ENCODE measurements at places on chromosomes 7 and 10.

DNA sequence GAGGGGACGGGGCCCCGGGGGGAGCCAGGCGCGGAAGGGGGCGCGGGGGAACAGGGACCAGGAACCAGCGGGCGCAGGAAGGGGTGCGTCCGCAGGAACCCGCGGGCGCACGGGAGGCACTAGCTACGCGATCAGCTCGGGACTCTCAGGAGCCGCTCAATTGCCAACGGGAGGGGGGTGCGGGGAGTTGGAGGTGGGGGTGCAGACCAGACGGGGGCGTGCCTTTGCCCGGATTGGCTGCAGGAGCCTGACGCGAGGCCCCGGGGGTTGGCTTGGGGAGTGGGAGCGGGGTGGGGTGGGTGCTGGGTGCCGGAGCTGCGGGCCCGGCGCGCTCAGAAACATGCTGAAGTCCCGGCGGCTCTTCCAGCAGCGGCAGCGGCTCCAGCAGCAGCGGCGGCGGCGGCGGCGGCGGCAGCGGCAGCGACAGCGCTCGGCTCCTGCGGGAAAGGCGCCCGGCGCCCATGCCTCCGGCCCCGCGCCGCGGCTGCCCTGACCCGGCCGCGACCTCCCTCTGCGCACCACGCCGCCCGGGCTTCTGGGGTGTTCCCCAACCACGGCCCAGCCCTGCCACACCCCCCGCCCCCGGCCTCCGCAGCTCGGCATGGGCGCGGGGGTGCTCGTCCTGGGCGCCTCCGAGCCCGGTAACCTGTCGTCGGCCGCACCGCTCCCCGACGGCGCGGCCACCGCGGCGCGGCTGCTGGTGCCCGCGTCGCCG is at the start of gene ADRB1:
Gene ADRB1 (plus strand): TSS at position 335 of the 715 bp plus-strand sequence. CDS start 267 bp downstream, at position 602.
- peak; percentile 45 for DNase-seq

GRCh38 chr7:47336472-47337425 is 245.2 kb downstream of the TNS3 start:
- DNase-seq = no peak

DNA sequence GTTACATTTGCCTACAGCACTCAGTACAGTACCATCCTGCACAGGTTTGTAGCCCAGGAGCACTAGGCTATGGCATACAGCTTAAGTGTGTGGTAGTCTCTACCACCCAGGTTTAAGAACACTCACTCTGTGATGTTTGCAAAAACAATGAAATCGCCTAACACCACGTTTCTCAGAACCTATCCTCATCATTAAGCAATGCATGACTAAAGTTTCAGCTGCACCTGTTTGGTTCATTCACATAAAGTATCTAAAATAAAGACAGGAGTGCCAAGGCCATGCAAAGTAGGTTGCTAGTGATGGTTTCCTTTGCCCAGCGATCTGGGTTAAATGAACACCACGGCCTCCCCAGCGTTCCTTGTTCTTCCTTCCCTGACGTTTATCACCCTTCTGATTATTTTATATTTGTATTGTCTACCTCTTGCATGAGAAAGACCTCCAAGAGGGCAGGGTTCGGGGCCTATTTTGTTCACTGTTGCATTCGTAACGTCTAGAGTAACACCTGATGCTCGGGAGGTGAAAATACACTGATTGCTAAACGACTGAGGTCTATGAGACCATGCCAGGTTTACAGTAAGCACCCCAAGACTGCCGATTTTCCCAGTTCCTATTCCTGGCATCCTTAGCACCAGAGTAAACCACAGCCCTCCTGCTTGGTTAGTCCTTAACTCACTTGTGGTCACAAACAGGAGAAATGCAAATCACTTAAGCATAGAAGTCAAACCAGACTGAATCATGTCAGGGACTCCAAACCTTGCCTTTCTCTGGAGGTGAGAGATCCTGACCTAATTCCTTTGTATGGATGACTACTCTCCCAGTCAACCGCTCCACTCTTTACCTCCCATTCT is 204.1 kb upstream of the NFE2L3 start:
- DNase-seq = no peak

- DNase-seq = no peak
These were observed 137.0 kb downstream of the GRK5 start for GRCh38 chr10:119344381-119344780.

- no peak for DNase-seq
These were observed 110.6 kb downstream of the OAT start for GRCh38 chr10:124308056-124308645.

- peak; percentile 39 for DNase-seq
These were observed 115.5 kb upstream of the GNAI1 start for GRCh38 chr7:80018941-80019808.

GRCh38 chr10:45373576-45374349 is at the start of gene ALOX5:
Gene ALOX5 (plus strand): TSS chr10:45374216. CDS start chr10:45374280, 64 bp downstream.
- peak; percentile 21 for DNase-seq

DNA sequence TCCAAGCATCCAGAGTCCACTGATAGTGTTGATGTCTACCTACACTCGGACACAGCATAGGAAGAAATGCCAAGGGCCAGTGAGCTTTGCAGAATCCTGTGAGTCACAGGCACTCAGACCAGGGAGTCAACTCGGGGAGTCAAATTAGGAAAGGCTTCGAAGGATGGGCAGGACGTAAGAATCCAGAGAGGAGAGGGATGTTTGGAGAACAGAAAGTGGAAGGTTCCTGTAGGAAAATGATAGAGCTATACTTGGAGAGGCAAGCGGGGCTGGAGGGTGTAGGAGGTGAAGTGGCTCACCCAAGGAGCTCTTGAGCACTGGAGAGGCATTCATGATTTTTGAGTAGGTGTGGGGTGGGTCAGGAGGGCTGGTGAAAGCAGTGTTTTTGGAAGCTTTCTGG is 3.0 kb downstream of the ZYX start:
- no peak for DNase-seq

- DNase-seq = no peak
These were observed 23.0 kb upstream of the IGFBP3 start for GRCh38 chr7:45944058-45944457.

DNA sequence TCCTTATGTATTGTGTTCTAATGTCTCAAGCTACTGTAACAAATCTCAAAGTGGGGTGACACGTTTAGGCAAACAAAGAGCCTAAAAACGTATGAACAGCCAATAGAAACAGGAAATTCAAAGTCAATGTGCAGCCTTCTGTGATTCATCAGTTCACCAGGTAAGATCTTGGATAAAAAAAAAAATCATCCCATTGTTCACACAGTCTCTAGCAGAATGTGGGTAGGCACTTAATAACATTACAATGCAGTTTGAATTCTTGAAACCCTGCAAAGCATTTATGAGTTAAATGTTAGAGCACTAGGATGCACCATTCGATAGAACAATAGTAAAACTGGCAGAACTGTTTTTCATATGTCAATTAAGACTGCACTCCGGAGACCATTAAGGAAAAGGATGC is 88.2 kb upstream of the HDAC9 start:
- DNase-seq = no peak

DNA sequence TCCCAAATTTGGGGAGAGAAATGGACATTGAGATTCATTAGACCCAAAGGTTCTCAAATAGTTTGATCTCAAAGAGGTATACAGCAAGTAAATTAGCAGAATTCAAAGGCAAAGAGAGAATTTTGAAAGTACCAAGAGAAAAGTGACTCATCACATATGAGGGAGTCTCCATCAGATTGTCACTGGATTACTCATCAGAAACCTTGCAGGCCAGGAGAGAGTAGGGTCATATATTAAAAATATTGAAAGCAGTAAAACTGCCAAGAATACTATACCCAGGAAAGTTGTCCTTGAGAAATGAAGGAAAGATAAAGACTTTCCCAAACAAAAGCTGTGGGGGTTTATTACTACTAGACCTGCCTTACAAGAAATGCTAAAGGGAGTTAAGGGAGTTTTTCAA is 140.6 kb downstream of the TMEM168 start:
- no peak for DNase-seq

- no peak for DNase-seq
These were observed 224.4 kb downstream of the USP6NL start for GRCh38 chr10:11387044-11387443.

- DNase-seq = no peak
These were observed 50.0 kb upstream of the SHH start for GRCh38 chr7:155862123-155862892.

- no peak for DNase-seq
These were observed 5.3 kb upstream of the ALDH18A1 start for GRCh38 chr10:95661818-95662217.

Measured in activated CD4-positive, alpha-beta T cell treated with anti-CD3 and anti-CD28 coated beads for 48 hours (primary cell).